ENCODE measurements at places on chromosomes 3 and 15.

GRCh38 chr15:35439291-35439690, 106.7 kb downstream of the DPH6 start:
- peak; percentile 97 for DNase-seq

- no peak for DNase-seq
Measured at GRCh38 chr3:45753095-45753494, 43.2 kb downstream of the SLC6A20 start.

DNA sequence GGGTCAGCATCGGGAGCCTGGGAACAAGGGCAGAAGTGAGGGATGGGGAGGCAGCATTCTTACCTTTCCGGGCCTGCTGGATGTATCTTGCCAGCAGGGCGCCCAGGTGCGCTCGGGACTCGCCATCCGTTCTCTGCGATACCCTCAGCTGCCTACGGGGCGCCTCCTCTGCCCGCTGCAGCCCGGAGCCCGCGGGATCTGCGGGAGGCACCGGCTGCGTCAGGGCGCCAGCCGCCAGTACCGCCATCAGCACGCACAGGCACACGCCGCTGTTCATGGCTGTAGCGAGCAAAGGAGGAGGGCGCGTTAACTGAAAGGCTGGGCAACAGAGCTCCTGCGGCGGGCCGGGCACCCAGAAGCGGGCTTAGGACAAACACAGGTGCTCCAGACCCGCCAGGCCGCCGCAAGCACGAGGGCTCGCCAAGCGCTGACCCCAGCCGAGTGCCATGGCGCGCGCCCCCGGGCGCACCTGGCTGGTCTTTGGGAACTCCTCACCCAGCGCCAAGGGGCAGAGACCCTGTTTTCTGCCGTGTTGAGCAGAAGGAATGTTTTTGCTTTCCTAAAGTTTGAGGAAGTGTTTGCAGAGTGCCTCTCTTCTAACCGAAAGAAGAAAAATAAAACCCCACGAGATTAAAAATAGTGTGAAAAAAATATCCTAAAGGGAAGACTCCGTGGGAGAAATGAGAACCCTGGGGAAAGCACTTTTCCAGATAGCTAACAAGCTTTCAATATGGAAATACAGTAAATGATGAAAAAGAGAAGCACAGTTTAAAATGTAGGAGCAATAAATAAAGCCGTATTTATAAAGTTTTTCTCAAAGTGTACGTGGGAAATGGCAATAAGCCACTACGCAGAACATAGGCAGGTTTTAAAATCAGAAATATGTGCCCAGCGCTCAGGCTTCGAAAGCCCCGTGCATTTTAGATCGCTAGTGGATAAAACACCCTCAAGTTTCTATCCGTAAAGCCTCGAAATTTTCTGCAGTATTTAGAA, 2.3 kb downstream of the CCK start:
- no peak for DNase-seq

GRCh38 chr15:58627701-58628100, 121.8 kb downstream of the ADAM10 start:
- DNase-seq = peak; percentile 5

DNA sequence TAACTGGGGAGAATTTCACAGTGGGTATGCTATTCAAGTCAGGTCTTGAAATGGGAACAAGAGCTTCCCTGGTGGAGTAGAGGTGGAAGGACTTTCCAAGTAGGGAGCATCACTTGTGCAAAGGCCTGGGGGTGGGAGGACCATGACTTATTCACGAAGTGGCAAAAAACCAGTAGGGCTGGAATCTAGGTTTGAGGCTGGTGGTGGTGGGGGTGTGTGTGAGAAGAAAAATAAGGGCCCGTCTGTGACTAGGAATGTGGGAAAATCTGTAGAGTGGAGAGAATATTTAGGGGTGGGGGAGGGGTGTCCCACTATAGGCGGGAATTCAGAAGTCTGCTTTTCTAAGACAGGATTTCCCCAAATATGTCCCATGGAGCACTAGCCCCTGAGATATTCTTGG, 271.9 kb upstream of the TBL1XR1 start:
- no peak for DNase-seq

DNA sequence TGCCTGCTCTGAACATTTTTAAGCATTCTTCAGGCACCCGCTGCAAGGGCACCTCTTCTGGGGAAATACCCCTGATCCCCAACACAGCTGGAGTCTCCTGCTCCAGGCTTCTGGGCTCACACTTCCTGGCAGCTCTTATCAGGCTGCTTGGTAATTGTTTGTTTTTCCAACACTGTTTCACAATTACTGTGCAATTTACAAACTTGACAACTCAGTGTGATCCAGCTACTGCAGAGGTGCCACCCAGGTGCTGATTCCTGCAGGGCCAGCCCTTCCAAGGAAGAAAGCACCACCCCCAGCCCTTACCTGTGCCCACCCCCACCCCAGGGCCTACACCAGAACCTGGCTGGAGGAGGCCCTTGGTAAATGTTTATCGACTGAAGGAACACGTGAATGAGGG, 66.5 kb downstream of the MAGEF1 start:
- no peak for DNase-seq

Data from fibroblast of the aortic adventitia (primary cell).